ENCODE measurements at places on chromosomes 4 and X.

DNA sequence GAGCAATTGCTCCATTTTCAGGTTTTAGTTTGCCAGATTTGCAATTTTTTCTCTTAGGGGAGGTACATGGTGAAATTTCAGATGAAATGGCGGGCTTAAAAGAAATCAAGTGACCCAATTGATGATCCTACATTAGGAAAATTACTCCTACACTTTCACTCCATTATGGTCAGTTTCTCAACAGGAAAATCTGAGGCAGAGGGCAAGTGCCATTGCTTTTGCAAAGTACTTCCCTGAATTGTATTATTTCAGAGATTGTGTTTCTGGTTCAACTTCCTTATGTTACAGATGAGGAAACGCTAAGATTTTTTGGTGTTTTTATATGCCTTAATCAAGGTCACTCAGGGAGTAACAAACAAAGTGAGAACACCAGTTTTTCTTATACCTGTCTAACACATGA is 302.2 kb downstream of the ARAP2 start:
- no peak for DNase-seq

DNA sequence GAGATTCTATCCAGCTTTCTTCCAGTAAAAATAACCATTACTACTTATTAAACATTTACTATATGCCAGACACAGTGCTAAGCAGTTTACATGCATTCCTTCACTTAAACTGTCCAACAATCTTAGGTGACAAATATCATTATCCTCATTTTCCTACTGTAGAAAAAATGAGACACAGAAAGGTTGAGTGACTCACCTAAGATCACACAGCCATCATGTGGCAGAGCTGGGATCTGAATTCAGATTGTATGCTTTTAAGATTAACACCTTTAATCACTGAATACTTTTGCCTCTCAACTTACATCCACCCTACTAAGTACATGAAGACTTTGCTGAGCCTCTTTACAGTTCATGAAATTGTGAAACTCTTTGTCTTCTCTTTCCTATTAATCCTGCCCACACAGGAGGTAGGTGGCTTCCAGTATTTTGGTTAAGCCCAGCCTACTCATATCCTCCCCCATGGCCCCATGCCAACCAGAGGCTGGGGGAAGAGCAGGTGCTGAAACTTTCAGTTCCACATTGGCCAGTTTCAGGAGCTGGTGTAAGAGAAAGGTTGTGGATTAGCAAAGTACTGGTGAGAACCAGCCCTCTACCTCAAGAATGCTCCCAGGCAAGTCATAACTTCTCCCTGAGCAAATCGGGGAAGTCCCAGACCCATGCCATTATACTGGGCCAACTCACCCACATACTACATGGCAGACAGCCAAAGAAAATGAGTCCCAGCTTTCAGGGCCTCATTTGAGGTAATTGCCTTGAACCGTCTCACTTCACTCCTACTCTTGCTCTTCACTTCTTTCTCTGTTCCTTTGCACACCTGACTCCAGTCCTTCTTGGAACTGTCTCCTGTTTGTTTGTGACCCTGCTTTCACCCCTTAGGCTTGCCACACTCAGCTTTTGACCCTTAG is 211.1 kb downstream of the GUCY2F start:
- DNase-seq = no peak

GRCh38 chr4:6781113-6781512 is 1.4 kb upstream of the KIAA0232 start:
- no peak for DNase-seq

DNA sequence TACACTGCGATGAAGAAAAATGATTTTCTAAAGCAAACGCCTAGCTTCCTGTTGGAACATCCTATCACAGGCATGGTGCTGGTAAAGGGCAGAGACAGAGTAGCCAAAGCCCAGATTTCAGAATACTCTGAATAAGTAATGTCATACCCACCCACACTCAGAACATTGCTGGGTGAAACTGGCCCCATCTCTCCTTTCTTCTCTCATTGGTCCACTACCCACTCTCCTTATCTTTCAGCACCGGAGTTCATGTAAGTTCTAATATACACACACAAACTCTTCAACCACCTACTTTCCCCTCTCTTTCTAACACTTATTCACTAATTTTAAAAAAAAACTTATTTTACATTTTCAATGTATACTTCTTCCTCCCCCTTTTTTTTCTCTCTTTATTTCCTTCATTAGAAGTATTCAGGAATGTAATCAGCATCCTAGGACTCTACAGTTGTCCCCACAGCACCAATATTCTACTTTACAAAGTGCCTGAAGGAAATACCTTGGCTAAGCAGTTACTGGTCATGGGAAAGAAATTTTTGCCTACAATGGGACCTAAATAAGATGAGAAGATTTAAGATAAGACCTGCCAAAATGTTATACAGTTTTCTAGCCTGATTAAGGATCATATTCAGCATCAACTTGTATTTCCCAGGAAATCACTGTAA is 63.0 kb downstream of the SEC24D start:
- peak; percentile 67 for DNase-seq

DNA sequence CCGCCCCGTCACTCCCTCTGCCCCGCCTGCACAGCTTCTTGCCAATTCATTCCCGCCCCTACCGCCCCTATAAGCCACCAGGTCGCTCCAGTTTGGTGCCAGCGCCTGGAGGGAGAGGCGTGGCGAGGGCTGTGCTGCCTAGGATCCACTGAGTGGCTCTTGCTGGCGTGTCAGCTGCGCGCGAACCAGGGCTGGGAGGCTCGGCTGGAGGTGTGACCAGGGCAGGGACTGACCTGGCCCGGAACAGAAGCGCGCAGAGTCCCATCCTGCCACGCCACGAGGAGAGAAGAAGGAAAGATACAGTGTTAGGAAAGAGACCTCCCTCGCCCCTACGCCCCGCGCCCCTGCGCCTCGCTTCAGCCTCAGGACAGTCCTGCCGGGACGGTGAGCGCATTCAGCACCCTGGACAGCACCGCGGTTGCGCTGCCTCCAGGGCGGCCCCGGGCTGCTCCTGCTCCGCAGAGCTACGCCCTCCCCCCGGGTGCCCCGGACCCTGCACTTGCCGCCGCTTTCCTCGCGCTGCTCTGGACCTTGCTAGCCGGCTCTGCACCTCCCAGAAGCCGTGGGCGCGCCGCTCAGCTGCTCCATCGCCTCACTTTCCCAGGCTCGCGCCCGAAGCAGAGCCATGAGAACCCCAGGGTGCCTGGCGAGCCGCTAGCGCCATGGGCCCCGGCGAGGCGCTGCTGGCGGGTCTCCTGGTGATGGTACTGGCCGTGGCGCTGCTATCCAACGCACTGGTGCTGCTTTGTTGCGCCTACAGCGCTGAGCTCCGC is at the start of gene GPR78:
Gene GPR78 (plus strand): TSS at position 72 of the 773 bp plus-strand sequence. CDS start 591 bp downstream, at position 663.
- peak; percentile 63 for DNase-seq

DNA sequence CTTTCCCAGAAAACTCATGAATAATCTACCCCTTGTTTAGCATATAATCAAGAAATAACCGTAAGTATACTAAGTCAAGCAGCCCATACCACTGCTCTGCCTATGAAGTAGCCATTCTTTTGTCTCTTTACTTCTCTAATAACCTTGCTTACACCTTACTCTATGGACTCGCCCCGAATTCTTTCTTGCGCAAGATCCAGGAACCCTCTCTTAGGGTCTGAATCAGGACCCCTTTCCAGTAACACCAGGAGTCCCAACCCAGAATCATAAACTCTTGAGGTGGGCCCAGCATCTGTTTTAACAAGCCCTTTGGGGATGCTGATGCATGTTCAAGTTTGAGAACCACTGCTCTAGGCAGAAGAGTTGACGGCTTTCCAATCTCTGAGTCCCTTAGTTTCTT is 119.6 kb downstream of the BEND2 start:
- DNase-seq = no peak

DNA sequence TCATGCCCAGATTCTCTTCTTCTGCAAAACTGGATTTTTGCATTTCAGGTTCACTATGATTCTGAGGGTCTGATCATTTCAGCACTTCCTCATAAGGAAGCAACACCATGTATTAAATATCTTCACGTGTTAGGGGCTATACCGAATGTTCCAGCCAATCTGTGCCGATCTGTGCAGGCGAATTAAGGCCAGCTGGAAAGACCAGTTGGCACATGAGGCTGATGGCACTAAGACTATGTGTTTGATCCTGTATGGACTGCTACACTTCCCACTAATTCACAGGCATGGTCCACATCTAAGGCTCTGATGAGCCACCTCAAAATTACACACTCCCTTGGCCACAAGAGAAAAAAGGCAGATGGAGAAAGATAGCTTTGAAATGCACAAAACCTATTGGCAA is 28.8 kb downstream of the KDR start:
- no peak for DNase-seq

- DNase-seq = peak; percentile 43
Observed at GRCh38 chr4:107757864-107758476, 37.9 kb upstream of the PAPSS1 start.

DNA sequence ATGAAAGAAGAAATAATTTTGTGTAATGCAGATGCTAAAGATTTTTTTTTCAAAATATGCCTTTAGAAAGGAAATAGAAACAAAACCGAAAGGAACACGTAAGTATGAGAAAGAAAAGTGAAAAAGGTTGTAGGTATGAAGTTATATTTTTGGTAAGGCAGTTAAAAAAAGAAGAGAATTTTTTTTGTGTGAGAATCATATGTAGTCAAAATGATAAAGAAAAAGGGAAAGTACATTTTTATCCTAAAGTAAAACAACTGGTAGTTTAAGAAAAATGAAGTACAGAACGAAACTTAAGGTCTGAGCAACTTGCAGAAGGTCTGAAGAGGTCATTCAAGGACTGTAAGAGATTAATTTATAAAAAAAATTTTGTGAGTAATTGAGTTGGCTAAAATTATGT is 164.0 kb upstream of the TRAM1L1 start:
- no peak for DNase-seq

DNA sequence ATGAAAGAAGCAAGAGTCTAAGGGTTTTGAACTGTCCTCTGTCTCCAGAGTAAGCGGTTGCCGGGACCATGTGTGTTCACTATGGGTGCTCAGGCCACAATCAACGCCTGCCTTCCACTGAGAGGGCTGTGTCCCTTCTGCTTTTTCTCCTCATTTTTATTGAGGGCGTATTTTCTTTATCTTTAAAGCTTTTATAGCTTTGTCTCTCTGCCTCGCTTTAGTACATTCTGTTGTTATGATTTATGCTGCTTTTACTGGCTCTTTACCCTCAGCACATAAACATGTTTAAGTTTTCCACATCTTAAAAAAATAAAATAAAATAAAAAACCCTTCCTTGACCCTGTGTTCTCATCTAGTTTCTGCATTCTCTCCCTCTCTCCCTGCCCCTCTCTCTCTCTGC is 42.4 kb upstream of the ATP6AP2 start:
- DNase-seq = no peak

- DNase-seq = no peak
Observed at GRCh38 chrX:5242091-5242790, 986.4 kb downstream of the NLGN4X start.

DNA sequence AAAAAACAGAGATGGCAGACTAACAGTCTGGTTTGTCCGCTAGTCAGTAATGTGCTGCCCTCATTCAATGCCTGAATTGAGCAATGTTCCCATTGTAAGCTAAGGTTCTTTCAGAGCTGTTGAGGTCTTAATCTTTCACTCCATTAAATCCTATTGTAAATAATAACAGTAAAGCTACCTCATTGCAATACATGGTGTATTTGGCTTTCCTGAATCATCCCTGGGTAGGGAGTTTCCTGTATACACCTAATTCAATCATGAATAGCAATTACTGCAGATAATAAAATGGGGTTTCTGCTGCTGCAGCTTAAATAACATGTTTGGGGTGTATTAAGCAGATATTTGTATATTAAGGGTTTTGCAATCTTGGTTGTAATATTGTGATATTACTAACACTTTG is 1100.2 kb upstream of the INTU start:
- DNase-seq = no peak

DNA sequence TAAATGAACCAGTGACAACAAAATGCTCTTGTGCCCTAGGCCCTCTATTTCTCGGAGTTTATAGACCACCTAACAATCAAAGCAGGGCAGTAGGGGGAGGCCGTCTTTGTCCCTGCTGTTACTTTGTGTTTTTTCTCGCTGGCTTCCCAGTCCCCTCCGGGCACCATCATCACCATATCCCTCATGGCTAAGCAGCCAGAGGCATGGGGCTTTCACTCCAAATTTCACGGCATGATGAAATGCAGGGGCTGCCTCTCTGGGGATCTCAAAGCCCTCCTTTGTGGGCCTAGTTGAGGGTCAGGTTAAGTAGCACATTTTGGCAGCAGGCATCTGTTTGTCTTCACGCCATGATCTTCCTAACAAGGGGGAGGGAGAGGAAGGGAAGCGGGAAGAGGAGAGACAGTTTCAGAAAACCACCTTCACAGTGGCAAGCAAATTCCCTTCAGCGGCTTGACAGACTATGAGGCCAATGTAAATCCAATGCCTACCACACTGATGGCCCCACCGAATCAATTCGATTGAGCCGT is 91.9 kb downstream of the ANOS1 start:
- DNase-seq = no peak

DNA sequence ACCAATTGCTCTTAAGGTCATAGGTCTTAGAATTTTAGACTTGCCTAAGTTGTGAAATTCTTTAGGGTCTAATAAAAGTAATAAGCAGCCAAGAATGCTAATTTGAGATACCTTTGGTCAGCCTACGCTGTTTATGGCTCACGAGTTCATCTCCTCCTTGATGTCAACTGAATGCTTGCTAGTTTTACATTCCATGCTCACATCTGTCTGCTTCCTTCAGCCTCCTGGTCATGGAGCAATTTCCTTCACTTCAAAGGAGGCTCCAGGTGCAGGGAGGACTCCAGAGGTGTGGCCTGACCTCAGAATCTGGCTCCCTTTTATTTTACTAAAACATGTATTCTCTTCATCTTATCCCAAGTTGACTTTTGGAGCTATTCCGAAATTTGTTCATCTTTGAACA is 23.3 kb upstream of the LNX1 start:
- DNase-seq = no peak

GRCh38 chr4:176735300-176735699 is 57.4 kb downstream of the VEGFC start:
- DNase-seq = peak; percentile 67

GRCh38 chr4:98110214-98110613 is 33.1 kb downstream of the STPG2 start:
- DNase-seq = no peak

DNA sequence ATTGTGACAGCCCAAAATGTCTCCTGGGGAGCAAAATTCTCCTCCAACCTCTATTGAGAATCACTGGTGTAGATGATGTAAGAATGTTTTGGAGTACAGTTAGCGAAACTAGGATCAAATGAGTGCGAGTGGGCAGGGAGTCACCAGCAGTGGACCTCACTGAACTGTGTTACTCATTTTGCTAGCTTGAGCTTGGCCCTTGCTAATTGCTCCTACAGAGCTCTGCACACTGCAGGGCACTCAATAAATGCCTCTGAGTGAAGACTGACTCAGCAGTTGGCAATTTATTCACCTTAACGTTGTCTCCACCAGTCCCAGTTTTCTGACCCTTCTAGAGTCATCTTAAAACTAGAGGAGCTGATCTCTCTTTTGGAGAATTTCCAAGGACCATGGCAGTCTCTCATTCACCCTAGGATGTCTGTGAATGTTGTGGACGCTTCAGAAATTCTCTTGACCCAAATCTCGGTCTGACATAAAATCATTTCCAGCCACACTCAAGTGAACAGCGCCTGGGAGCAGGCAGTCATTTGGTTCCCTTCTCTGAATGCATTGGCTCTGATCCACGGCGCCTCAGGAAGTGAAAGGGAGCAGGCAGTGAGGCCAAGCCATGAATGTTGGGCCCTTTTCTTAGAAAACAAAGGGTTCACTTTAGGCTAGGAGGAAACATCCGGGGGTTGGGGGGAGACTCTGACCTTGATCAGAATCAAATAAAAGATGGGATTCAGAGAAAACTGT is 148.1 kb downstream of the NWD2 start:
- DNase-seq = no peak

GRCh38 chr4:143654571-143654970 is 45.9 kb downstream of the FREM3 start:
- no peak for DNase-seq
